Naive B cell (primary cell): ENCODE measurements at places on chromosomes 1 and 21.
A peak's percentile ranks its signal among the peaks of the same experiment; 100 is the strongest.

DNA sequence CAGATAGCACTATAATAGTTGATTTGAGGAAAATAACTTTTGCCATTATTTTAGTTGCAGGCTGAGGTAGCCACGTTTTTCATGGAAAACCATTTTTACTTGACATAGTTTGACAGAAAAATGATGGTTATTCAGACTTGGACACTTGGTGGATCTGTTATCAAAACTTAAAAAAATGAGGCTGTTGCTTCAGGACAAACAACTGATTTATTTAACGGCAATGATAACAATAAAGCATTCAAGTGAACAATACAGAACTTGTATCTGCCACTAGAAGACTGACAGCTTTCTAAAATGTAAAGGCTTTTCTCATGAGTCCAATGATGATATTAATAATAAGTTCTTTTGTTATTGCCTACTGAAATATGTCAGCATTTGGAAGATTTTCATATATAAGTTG lies 322.9 kb downstream of the BRINP3 start:
- no peak for DNase-seq

DNA sequence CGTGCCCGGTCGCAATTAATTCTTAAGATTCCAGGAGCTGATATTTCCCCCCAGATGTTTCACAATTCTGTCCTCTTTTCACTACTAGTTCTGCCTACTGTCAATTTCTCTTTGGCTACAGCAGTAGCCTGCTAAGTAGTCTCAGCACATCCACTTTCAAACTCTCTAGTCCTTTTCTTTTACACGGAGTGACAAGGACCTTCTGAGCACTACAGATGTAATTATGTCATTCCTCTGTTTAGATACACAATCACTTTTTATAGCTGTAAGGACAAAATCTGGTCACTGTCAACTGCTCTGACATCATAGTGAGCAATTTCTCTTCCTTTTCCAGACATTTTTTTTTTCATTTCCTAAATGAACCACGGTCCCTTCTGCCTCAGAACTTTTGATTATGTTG lies 421.7 kb upstream of the CHRM3 start:
- no peak for DNase-seq

DNA sequence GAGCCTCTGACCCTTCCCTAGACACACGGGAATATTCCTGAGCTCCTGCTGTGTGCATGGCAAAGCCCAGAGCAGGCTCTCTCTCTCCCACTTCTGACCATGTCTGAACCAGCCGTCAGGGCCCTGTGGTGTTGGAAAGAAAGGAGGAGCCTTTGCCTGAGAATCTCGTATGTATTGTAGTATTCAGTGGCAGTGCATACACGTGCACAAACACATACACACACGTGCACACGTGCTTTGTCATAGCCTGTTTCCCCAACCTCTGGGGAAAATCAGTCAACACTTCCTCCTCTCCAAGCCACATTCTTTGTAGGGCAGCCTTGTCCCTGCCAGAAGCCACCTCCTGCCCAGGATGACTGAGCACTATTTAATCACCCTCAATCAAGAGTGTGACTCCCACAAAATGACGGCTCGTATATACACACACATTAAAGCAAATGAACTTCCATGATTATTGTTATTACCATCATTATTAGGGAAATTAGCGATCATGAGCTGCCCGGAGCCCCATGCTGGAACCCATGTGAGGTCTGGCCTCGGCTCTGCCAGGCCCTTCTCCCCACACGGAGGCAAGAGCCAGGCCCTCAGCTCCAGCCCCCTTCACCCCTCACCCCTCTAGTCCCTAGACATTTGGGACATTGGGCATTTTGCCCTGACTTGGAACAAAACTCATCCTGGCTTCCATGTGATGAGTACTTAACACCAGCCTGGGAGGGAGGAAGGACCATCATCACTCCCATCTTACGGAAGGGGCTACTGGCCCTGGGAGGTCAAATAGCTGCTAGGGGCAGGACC lies 331.9 kb downstream of the NPHP4 start:
- DNase-seq = no peak

DNA sequence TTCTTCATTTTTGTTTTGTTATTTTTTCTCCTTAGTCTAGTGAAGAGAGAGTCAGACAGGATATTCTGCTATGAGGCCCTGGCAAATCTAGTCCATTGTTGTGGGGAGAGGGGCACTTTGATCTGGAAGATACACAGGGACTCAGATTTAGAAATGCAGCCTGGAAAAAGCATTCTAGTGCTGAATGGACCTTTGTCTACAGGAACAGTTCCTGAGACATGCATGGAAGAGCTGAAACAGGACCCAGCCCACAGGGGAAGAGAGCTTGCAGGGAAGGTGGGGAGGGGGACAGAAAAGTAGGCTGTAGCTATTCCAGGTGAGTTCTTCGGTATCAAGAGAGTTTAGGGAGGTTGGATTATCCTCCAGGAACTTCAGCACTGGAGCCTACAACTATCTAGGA lies 98.5 kb downstream of the AKT3 start:
- DNase-seq = no peak

DNA sequence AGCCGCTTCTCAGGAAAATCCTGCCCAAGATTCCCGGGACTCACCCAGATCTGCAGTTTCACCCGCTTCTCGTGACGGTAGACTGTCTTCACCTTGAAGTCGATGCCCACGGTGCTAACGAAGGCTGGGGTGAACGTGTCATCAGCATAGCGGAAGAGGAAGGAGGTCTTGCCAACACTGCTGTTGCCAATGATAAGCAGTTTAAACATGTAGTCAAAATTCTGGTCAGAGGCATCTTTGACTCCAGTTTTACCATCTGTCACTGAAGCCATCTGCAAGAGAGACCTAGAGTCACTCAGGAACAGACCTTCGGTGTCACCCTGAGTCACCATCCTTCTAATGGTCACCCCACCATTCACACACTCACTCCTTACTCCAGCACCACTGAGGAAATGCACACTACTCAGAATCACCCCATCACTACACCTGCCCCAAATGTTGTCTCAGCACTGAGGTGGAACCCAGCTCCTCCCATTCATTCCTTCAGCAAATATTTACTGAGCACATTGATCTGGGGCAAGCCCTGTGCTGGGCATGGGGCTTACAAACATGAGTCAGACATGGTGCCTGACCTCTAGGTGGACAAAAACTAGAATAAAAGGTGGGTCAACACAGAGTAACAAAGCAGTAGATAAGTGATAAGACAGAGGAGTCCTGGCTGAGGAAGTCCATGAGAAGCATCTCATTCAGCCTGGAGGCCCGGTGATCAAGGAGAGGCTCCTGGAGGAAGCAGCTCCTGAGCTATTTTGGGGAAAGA lies 13.5 kb downstream of the RAB3B start:
- no peak for DNase-seq

GRCh38 chr1:24528744-24529143 lies 26.1 kb downstream of the RCAN3 start:
- DNase-seq = no peak

GRCh38 chr1:220748089-220748934 lies at the start of gene MTARC2:
TSS of gene MTARC2 (plus strand) at chr1:220748322. CDS start at chr1:220748532, 210 bp downstream.
- no peak for DNase-seq

GRCh38 chr1:115630342-115630741 lies 11.4 kb upstream of the VANGL1 start:
- no peak for DNase-seq

DNA sequence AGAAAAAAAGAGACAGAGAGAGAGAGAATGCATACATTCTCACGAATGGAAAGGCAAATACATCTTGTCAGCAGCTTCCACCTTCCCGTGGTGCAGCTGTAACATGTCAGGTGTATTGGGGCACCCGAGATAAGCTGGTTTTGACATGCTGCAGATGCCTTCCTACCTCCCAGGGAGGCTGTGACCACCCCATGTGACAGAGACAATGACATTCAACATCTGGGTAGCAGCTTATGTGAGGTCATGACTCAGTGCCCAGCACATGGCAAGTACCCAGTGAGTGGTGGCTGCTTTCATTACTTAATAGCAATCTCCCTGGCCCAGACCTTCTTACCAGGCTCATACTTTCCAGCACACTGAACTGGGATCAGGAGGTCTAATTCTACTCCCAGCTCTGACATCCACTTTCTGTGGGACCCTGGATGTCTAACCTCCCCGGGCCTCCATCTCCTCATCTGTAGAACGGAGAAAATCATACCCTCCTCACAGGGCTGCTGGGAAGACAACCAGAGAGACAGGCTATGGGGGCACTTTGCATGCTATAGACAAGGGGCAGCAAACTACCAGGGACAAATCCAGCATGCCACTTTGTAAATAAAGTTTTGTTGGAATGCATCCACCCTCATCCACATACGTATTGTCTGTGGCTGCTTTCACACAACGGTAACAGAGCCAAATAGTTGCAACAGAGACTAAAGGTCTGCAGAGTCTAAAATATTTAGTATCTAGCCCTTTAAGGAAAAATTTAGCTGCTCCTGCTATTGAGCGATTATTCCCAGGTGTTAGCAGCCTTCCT lies 38.5 kb upstream of the ZBTB40 start:
- DNase-seq = no peak

- no peak for DNase-seq
Observed at GRCh38 chr1:55127827-55128343, 87.3 kb downstream of the USP24 start.

DNA sequence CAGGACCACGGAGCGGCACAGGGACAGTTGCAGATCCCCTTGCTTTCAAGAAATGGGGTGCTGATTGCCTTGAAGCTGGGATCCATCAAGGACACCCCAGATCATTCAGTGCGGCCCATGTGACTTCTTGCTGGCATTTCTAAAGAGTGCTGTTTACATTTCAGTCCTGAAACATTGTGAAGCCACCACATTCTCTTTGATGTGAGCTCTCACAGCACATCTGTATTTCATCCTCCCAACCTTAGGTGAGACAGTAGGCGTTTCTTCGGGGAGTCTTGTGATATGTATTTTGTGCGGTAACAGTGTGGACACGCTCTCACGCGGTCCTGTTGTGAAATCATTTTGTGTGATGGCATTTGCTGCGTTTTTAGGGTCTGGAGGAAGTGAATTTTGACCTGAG lies 57.2 kb downstream of the CACHD1 start:
- DNase-seq = no peak

- no peak for DNase-seq
Observed at GRCh38 chr1:178609015-178609414, 96.1 kb downstream of the TEX35 start.

GRCh38 chr1:19029191-19030085 lies 73.0 kb upstream of the IFFO2 start:
- DNase-seq = no peak

DNA sequence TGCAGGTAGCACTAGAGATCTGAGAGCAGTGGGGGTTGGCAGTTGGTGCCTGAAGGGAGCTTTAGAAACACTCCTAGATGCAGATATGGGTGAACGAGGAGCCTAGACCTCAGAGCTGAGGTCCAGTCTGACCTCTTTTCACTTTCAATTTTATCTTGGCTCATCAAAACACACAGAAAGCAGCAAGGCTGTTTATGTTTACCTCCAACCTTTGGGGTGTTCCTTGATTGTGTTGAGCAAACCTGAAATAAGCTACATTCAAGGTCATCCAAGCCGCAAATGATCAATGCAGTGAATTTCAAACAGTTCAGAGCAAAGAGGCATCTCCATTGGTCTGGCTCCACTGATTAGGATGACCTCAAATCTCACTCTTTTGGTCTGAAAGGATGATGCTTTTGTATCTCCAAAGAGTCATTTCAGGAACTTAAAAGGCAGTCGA lies 1.3 kb downstream of the LY9 start:
- peak; percentile 48 for DNase-seq

GRCh38 chr1:77412820-77413530 lies 131.2 kb downstream of the AK5 start:
- DNase-seq = peak; percentile 1

GRCh38 chr1:240285540-240285939 lies 193.9 kb downstream of the FMN2 start:
- DNase-seq = no peak

- DNase-seq = no peak
Observed at GRCh38 chr21:41289431-41289830, 27.2 kb upstream of the FAM3B start.

GRCh38 chr21:27532076-27532475 lies 565.2 kb upstream of the ADAMTS5 start:
- no peak for DNase-seq

GRCh38 chr1:167641786-167642500 lies 11.9 kb downstream of the RCSD1 start:
- DNase-seq = no peak

DNA sequence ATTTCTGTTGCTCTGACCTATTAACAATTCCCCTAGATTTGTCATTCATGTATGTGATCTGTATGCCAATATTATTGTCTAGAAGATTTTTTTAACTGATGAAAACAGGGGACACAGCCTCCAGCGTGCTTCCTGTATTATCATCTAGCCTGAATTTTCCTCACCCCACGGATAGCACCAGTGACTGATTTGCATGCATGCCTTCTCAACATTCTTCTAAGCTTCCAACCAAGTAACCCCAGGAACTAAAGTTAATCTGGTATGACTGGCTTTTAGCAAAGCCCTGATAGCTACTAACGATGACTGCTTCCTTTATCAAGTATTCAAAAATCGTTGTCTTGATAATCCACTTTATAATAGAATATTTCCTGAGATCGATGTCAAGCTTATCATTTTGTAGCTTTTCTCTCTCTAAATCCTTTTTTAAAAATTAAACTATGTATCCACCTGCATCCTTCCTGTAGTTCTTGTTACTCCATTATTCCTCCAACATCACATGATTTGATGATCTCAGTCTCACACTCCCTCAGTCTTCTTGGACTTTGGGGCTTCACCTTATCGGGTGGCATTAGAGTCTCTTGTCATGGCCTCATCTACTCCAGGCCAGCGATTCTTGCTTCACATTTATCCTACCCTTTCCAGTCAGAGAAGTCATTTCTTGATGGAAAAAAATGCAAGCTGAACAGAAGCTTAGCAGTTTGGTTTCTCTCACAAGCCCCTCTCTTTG lies 19.0 kb downstream of the BCAR3 start:
- no peak for DNase-seq

DNA sequence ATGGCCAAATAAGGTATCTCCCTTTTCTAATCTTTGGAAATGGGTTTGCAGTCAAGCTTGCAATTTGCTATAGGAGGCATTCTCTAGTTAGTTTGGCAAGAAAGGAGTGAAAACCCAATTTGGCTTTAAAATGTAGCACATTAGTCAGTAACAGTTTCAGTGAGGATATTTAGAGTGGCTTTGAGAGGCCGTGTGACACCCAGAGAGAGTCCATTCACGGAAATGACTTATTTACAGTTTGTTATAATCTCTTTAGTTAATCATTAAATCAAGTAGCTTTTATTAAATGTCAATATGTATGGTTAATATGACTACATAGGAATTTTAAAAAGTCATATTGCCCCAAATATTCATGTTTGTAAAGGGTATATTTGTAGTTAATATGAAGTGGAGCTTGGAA lies 9.6 kb downstream of the ZBTB18 start:
- DNase-seq = no peak

DNA sequence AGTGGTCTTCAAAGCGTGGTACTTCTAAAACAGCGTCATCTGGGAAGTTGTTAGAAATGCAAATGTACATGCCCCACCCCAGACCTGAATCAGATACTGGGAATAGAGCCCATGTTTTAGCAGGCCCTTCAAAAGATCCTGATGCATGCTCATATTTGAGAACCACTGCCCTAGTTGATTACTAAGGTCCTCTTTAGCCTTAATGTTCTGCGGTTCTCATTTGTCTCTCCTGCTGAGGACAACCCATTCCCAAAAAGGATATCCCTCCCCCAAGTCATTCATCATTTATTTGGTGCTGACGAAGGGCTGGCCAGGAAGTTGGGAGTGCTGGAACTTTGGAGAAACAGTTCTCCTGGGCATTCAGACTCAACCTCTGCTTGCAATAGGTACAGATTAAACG lies 92.4 kb upstream of the RALGPS2 start:
- no peak for DNase-seq

- no peak for DNase-seq
Observed at GRCh38 chr1:218394989-218395388, 49.9 kb downstream of the TGFB2 start.
